ENCODE measurements at places on chromosomes 3 and 15. TPM values are rescaled to one million over a fixed set of nuclear protein-coding genes. Genes with fewer than 3 reads are reported as not detected.
A peak's percentile ranks its signal among the peaks of the same experiment; 100 is the strongest.

- no peaks in the 10 kb centered on the region for H3K4me1 ChIP-seq
- DNase-seq, result no peak
- no peaks in the 10 kb centered on the region for H3K36me3 ChIP-seq
- no peak overlapping the region for H3K4me3 ChIP-seq
- H3K27me3 ChIP-seq, result no peaks in the 10 kb centered on the region
Observed at GRCh38 chr3:25707268-25707926, 42.7 kb upstream of the TOP2B start.

Gene GP5
- 0.64 TPM for polyA plus RNA-seq

Gene NAA80
- polyA plus RNA-seq, result 23.7 TPM

GRCh38 chr3:71796290-71796689, 11.3 kb upstream of the PROK2 start:
- H3K36me3 ChIP-seq, result no peaks in the 10 kb centered on the region
- no peaks in the 10 kb centered on the region for H3K4me1 ChIP-seq
- peaks cover 3% of the 10 kb centered on the region for H3K27me3 ChIP-seq
- no peak overlapping the region for H3K4me3 ChIP-seq

GRCh38 chr3:113745756-113746547, at the start of gene NAA50:
Gene NAA50, minus strand, starts transcription at chr3:113746249. Its CDS starts 300 bp downstream, at chr3:113745949.
- no peaks in the 10 kb centered on the region for H3K27me3 ChIP-seq
- DNase-seq, result peak; percentile 71
- peak within 1 kb of the TSS; percentile 100 for H3K27ac ChIP-seq
- H3K4me1 ChIP-seq, result peaks cover 13% of the 10 kb centered on the region
- H3K36me3 ChIP-seq, result no peaks in the 10 kb centered on the region
- peak within 1 kb of the TSS; percentile 77 for H3K4me3 ChIP-seq
